ENCODE measurements at places on chromosomes 7 and 10.

DNA sequence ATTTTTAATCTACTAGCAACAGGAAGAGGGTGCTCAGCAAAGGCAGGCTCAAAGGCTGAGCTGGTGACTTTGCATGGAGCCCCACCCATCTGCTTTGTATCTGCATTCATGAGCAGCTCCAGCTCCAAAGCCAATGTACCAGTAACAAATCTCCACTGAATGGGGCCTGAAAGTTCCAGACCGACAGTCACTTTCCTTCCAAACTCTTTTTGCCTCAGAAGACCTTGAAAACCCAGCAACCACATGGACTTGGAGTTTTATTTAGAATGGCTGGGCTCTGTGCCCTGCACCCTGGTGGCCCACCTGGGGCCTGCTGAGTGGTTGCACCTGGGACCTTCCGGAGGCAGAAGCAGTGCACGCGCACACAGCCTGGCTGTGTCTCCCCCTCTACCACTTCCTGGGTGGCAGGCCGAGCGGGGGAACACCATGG lies 195.0 kb upstream of the PLXNA4 start:
- no peak for DNase-seq

DNA sequence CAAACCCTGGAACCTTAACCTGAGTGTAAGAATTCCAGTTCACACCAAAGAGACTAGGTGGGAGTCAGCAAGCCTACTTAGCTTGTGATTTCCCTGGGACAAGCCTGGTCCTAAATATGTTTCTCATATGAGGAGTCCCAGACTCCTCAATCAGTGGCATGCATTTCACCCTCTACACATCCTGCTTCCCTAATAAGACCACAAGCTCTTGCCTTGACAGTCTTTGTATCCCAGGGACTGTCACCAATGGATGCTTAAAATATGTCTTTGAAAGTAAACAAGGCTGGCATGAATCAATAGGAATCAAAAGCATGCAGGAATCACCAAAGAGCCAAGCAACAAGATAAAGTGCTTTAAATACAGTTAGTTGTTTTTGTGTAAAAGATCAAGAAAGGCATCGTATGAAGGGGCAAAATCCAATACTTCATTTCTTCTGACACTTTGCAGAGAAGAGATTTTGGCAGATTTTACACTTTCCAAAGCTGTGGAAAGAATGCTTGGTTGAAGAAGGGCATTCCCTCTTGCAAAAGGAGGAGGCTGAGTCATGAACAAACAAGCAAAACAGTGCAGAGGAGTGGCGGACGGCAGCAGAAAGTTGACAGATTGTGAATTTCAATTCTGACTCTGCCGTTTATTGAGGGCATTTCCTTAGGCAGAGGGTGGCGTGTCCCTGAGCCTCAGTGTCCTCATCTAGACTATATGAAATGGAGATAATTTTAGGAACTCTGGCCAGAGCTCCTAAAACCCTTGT lies 8.5 kb upstream of the NFE2L3 start:
- no peak for DNase-seq

- no peak for DNase-seq
Measured at GRCh38 chr10:79442171-79443040, 3.0 kb downstream of the ZCCHC24 start.

DNA sequence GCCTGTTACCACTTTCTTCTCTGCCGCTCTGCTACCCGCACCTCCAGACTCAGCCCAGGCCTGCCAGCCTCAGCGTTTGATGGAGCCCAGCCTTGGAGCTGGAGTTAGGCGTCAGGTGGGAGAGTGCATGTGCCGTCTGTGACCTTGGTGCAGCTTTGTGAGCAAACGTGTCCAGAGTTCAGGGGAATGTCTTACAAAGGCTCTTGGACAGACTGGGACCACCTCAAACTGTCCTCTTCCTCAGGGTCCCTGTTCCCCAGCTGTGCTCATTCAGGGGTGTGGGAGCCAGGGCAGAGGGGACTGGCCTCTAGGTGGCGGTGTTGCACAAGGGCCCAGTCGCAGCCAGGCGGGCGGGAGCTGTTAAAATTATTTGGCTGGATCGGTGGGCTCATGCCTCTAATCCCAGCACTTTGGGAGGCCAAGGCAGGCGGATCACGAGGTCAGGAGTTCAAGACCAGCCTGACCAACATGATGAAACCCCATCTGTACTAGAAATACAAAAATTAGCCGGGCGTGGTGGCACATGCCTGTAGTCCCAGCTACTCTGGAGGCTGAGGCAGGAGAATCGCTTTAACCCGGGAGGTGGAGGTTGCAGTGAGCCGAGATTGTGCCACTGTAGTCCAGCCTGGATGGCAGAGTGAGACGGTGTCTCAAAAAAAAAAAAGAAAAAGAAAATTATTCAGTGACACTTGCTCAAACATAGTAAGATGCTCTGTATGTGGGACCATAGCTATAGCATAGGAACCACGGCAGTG lies 89.2 kb downstream of the ADCY1 start:
- DNase-seq: no peak

- no peak for DNase-seq
Measured at GRCh38 chr7:106112972-106113421, 885 bp upstream of the SYPL1 start.

DNA sequence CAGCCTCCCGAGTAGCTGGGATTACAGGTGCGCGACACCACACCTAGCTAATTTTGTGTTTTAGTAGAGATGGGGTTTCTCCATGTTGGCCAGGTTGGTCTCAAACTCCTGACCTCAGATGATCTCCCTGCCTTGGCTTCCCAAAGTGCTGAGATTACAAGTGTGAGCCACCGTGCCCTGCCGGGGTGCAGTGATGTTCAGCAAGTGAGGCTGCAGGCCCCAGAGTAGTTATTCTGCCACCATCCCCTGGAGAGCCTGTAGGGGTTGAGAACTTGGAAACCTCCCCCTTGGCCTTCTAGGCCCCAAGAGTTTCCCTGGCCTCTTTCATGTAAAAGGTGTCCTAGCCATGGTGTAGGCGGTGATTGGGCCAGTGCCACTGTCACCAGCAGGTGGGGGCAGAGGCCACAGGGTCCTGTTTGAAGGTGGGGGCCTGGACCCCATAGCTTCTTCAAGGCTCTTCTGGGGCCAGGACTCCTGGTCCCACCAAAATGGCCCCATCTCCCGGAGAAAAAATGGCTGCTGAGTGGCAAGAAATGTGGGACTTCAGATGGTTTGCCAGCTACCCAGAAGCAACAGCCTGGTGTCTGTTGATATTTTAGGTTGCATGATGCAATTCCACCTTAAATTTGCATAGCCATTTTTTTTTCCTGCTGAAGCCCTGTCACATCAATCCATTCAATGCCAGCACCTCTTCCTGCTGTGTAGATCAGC lies 25.5 kb upstream of the INMT start:
- no peak for DNase-seq

- DNase-seq: no peak
Measured at GRCh38 chr7:45028920-45029344, 28.9 kb downstream of the CCM2 start.

- DNase-seq: no peak
Measured at GRCh38 chr10:116733566-116733965, 8.8 kb downstream of the HSPA12A start.

DNA sequence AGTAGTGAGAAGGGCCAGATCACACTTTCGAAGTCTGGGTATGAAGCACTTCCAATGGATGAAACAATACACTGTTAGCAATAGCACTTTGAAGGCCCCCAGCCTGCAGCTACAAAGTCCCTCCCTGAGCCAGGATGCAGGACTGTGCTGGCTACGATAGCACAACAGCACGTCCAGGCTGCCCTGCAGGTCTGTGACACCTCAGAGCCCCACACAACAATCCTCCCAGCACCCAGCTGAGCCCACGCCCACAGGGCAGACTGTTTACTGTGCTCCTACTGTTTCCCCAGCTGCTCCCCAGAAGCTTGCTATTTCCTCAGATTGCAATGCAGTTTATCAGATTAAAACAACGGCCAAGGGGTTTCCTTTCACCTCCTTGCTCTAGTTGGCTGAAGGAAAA lies 71.4 kb downstream of the HTR5A start:
- no peak for DNase-seq

- DNase-seq: no peak
Measured at GRCh38 chr7:31098642-31099360, 46.7 kb downstream of the ADCYAP1R1 start.

DNA sequence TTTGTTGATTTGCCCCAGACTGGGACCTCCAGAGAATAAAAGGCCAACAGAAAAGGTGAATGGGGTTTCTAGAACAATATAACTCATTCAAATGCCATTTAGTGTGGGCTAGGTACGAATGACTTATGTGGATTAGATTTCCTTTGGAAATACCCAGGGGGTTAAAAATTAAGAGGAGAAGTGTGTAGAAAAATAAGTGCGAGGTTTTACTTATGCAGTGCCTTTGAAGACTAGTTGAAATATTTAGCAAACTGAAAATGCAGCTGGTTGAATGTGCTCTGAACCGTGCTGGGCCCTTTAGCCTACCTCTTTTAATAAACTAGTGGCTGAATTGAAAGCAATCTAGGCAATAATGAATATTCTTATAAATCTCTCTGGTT lies 180.6 kb downstream of the LRMDA start:
- peak; percentile 88 for DNase-seq

DNA sequence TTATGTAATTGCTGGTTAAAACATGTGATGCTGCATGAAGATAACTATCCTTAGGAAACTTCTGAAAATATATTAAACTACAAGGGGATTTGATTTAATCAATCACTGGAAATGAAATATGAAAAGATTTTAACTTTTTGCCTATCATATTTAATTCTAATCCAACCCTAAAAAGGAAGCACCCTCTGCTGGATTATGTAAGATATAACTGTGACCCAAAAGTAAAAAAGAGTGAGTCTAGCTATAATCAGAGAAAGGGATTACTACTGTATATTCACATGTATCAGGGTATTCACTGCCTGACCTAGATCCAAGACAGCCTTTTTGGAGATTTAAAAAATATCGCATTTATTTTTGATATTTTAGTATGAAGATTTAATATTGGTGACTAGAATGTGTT lies 295.5 kb downstream of the MDFIC start:
- no peak for DNase-seq

DNA sequence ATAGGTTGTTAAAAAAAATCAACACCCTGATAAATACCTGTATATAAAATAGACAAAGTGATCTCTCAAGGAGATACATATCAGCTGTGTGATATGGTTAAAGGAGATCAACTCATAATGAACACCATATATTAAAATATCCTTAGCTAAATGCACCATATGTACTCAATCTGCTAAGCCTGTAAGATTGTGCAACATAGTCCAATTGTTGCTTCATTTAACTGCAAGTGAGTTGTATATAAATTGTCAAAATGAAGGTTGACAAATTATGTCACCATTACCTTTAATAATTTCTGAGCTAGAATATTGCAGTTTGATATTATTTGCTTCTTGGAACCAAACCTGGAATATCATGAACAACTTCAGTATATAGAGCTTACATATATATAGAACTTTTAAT lies 283.7 kb downstream of the MALRD1 start:
- no peak for DNase-seq

DNA sequence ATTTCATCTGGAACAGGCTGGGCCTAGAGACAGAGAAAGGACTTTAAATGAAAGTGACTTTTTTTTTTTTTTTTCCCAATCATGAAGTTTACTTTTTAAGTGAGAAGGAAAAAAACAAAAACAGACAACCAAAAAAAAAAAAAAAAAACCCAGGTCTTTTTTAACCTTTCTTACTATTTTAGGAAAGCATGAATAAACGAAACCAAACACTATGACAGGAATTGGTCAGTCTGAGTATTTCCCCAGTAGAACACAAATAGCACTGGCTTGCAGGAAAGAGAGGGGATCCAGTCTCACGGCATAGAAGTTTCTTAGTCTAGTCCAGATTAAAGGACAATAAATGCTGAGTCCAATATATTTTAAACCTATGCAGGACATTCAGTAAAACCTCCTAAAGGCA lies 180.5 kb upstream of the CCDC6 start:
- no peak for DNase-seq

DNA sequence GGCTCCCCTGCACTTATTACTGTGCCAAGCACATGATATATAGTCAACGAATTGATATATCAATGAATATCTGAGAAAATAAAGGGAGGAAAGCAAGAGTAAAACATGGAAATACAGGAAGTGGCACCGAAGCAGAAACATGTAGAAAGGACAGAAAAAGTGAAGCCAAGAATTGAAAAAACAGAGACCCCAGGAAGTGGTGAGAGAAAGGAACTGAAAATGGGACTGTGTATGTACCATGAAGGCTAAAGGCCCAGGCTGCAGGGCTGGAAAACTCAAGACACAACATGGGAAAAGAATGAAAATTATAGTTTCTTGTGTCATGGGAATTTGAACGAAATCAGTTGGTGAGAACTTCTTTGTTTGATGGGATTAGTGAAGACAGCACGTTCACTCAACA lies 60.6 kb downstream of the MAP3K8 start:
- DNase-seq: no peak

DNA sequence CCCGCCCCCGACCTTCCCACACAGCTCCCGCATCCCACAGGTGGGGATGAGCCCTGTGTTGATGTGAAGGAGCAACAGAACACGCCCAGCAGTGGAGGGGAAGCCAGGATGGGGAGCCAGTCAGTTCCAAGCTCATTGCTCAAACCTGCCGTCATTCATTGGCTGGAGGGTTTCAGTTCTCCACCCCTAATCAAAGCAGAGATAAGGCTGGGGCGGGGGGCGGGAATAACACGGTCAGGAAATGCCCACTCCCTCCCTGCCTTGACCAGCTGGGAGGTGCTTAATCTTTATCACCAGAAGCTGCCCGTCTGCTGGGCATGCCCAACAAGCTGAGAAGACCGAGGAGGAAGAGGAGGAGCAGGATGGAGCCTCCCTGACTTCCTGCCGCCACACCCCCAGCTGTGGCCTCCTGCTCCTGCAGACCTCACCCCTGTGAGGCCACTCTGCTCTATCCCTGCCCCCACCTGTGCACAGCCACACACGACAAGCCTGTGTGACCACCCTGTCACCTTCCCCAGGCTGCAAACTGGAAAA lies 265.1 kb downstream of the ZEB1 start:
- no peak for DNase-seq

GRCh38 chr7:156155988-156156733 lies 343.9 kb upstream of the SHH start:
- no peak for DNase-seq

- DNase-seq: no peak
Measured at GRCh38 chr10:6600224-6600987, 20.3 kb upstream of the PRKCQ start.

- DNase-seq: no peak
Measured at GRCh38 chr10:46220872-46221538, 65.8 kb upstream of the ANTXRL start.

Measured in kidney tubule cell (primary cell).